NCI-H187 treated with DMSO at 0.1 percent for 48 hours (cell line): ENCODE measurements at places on chromosomes 3 and 15.

DNA sequence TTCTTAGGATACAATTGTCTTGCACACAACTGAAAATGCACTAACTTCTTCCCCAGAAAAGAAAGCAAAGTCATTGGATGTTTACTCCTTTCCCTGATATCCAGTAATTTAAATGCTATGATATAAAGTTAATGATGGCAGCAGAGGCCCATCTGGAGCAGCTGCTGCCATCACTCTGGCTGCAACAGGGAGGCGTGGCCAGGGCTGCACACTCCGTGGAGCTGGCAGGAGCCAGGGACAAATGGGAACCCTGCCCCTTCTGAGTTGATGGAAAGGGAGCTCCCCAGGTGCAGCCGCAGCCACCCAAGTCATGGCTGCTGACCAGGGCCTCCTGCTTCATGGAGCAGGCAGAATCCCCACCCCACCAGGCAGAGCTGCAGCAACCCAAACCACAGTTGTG, 72.6 kb upstream of the ALDH1A3 start:
- no peak for DNase-seq

- no peak for DNase-seq
These were observed 75.9 kb upstream of the ALDH1L1 start for GRCh38 chr3:126256251-126256650.

- DNase-seq: no peak
These were observed 107.5 kb downstream of the SLC49A4 start for GRCh38 chr3:122902326-122902725.

GRCh38 chr3:155101398-155101797, 21.3 kb downstream of the MME start:
- no peak for DNase-seq

- no peak for DNase-seq
These were observed 14.2 kb upstream of the ULK3 start for GRCh38 chr15:74857082-74857655.

- no peak for DNase-seq
These were observed 51.2 kb downstream of the MFN1 start for GRCh38 chr3:179398574-179399231.

GRCh38 chr3:38005076-38006020, 14.8 kb downstream of the VILL start:
- no peak for DNase-seq

- DNase-seq: no peak
These were observed 39.8 kb downstream of the TUBGCP4 start for GRCh38 chr15:43410572-43411214.

- no peak for DNase-seq
These were observed 49.1 kb downstream of the PXYLP1 start for GRCh38 chr3:141280690-141281089.

DNA sequence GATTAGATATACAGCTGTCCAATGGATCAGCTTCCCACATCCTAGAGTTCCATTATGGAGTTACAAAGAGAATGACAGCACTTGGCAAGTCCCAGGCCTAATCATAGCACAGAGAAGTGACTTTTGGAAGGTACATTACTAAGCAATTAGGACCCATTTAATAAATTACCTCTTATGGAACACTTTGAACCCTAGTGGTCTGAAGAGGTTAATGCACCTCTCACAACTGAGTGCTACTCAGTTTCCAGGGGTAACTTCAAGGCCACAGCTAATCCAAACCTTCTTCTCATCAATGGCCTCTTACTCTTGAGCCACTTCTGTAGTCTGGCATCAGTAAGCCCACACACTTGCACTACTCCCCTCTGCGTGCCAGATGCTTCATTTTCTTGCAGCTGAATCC, 34.9 kb upstream of the MEIS2 start:
- peak; percentile 82 for DNase-seq

GRCh38 chr15:78930577-78931388, 14.1 kb downstream of the CTSH start:
- DNase-seq: no peak

DNA sequence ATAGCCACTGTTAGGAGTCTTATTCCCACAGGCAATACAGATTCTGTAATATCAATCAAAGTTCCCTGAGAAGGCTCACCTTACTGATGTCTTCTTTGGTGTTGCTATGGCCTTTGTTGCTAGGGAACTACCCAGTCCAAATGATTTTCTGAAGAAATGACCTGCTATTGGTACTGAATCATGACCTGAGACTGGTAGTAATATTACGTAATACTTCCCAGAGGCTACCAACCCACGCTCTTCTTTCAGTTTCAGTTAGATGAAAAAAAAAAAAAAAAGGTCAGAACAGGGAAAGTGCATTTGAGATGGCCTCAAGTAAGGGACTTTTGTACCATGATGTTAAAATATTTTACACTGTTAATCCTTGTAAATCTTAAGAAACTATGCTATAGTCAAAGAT, 1092.5 kb upstream of the EPHA6 start:
- no peak for DNase-seq

- DNase-seq: no peak
These were observed 22.4 kb downstream of the LRRC58 start for GRCh38 chr3:120326784-120327183.

- DNase-seq: no peak
These were observed 234.1 kb downstream of the RORA start for GRCh38 chr15:60994963-60995475.

DNA sequence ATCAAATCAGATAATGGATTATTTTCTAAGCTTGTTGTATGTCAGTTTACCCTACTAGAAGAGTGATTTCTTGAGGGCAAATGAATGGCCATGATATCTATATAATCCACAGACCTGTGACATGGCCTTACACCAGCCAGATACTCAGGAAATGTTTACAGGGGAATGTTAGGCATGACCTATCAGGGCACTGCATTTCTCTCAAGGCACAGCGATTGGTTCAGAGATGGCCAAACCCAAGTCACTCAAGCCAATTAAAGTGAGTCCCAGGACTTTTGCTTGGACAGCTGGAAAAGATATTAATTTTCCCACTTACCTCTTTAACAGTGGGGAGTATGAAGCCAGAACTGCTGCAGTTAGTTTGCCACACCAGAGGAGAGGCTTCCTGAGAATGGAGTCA, 28.7 kb upstream of the GATA2 start:
- no peak for DNase-seq

DNA sequence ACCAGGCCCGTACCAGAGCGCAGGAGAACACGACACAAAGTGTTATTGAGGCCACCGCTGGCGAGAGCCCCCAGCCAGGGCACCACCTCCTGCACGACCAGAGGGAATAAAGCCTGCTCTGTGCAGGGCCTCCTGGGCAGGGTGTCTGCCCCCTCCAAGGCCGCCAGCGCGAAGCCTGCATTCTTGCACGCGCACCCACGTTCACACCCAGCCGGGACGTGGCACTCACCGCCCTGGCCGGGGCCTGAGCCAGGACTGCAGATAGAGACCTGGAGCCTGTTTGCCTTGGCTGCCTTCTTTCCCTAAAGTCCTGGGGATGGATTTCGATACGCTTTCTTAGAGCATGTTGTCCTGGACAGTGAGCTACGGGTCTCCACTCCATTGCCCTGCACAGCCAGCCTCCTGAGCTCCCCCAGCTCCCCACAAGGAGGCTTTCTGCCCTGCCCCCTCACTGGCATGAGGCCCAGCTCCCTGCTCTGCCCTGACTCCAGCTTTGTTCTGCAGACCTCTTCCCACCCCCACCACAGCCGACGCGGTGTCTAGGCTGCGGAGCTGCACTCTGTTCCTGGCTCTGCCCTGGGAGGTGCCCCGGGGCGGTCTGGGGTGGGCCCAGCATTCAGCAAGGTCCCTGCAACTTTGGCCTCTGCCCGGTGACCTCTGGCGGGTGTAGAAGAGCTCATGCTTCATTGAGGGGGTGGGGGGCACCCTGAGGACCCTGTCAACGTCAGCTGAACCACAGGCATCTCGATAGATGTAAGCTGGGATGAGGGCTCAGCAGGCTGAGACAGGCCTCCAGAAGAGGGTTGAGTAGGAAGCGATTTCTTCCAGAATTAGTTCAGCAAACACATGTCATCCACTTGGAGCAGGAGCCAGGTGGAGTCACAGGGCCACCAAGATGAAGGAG, 145.0 kb downstream of the LRRK1 start:
- no peak for DNase-seq

- DNase-seq: no peak
These were observed 104.3 kb upstream of the MRPS22 start for GRCh38 chr3:139239550-139239949.

- no peak for DNase-seq
These were observed 39.3 kb upstream of the GATA2 start for GRCh38 chr3:128532012-128532983.
